IPS-NIHi11 (cell line): ENCODE measurements at places on chromosomes 7 and 10.

DNA sequence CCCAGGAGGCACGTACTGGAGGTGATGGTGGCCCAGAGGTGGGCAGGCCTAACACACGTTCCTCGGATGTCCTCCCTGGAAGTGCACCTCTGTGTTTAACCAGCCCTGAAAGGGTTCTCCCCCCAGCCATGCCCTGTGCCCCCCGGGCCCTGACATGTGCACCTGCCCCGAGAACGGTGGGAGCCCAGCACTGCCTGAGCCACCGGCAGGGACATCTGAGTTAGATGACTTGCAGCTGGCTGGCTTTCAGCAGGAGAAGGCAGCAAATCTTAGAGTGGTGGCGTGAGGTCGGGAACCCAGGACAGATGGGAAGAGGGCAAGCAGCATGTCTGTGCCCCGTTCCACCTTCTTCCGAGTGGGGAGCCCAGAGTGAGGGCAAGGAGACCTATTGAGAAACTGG is 291.8 kb downstream of the TCERG1L start:
- DNase-seq = no peak

- no peak for DNase-seq
These were observed 18.4 kb upstream of the GIMAP8 start for GRCh38 chr7:150431839-150432658.

DNA sequence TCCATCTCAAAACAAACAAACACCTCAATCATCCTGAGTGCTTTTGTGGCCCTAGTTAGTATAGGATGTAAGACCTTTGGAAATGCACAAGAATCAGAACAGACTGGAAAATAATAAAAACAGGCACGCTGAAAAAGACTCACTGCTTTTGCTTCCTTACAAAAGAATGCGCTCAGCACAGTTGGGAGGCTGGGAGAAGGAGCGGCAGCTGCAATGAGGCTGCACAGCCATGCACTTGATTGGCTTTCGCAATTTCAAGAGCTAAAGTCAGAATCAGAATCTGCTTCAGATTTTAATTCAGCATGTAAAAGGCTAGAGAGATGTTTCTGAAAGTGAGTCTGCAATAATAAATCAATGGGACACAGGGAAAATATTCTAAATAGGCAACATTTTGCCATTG is 97.2 kb downstream of the FRMD4A start:
- no peak for DNase-seq

- DNase-seq = no peak
These were observed 476.1 kb downstream of the SH2D4B start for GRCh38 chr10:81013771-81014170.

DNA sequence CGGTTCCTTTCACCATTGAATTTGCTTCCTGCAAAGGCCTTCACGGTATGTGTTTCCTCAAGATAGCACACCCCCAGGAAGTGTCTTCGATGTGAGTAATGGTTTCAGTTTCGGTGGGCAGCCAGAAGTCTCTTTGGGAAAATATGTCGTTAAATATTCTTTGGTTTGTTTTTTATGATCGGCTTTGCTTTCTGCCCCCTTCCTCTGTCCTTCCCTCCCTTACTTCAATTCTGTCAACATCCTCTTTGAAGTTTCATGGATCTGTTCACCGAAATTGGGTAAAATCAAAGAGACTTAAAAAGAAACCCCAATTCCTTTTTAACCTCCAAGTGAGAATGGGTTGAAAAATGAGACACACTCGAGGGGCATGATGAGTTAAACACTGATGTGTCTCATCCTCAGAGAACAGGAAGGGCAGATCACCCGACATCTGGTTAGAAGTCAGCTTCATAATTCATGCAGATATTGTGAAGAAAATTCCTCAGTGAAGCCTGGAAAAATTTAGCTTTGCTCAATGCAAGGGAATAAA is 170.8 kb upstream of the HABP2 start:
- no peak for DNase-seq

GRCh38 chr7:2158331-2159175 is 74.2 kb downstream of the MAD1L1 start:
- no peak for DNase-seq

DNA sequence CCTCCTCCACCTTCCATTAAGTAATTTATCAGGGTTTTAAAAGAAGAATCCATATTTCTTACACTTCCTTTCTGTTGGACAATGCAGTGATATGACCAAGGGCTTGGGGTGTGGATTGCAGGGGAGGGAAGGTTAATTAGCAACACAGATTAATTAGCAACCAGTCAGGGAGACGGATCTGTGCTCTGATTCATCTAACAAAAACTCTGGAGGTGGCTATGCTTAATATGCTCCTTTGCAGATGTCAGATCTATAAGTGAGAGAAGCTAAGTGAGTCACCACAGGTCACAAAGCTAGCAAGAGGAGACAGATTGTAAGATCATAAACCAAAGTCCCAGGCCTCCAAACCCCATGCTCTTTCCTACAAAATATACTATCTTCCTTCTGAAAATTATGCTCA is 178.8 kb upstream of the ITGB1 start:
- DNase-seq = no peak

DNA sequence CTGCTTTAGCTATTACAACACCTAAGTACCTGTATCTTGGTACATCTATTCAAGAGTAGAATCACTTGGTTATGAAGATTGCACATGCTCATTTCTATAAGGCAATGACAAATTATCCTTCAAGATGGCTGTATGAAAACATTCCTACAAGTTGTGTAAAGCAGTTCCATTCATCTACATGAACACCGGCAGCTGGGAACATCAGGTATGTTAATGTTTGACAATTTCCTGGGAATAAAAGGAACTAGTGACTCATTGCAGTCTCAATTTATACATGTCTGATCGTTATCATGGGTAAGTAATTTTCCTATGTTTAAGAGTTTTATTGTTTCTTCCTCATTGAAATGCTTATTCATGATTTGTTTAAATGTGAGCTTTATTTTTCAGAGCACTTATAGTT is 203.2 kb upstream of the SEMA3E start:
- DNase-seq = no peak

- no peak for DNase-seq
These were observed 697.5 kb downstream of the INHBA start for GRCh38 chr7:41005374-41005901.

- no peak for DNase-seq
These were observed 523.5 kb upstream of the FOXK1 start for GRCh38 chr7:4158441-4159153.

GRCh38 chr10:99921948-99922347 is 87.8 kb downstream of the DNMBP start:
- no peak for DNase-seq

DNA sequence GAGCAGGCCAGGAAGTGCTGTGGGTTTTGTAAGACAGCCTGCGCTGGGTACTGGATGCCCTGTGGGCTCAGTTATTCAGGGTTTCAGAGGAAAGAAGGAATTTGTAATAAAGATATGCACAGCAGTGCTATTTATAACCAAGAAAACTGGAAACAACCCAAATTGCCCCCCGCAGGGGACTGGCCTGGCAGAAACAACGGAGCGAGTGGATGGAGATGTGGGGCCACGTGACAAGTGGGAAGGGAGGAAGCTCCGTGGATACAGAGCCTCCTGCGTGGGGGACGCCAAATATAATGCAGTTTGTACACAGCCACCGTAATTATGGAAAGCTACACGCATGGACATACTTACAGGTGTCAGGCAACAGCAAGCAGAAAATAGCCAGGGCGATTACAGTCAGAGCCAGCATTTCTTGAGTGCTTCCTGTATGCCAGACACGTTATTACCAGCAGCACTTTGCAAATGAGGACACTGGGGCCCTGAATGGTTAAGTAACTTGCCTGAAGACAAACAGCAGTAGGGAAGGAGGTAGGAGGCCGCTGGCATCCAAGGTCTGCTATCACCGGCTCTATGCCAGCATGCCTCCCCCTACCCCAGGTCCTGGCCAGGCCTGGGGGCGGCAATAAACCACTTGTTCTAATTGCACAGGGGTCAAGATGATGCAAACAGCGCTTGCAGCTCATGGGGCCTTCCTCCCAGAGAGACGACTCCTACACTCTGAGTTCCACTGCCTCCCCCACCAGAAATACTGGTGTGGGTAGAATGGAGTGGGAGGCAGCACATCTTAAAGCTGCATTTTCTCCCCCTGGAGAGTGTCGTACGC is 8.7 kb upstream of the CAMK2B start:
- DNase-seq = no peak
